ENCODE measurements at places on chromosomes 2 and 18.

GRCh38 chr2:141796449-141796848, 334.4 kb downstream of the LRP1B start:
- no peak for DNase-seq

- DNase-seq, result no peak
Measured at GRCh38 chr18:45837283-45838070, 12.0 kb downstream of the SIGLEC15 start.

GRCh38 chr18:62984656-62985315, 269.4 kb downstream of the PHLPP1 start:
- no peak for DNase-seq

DNA sequence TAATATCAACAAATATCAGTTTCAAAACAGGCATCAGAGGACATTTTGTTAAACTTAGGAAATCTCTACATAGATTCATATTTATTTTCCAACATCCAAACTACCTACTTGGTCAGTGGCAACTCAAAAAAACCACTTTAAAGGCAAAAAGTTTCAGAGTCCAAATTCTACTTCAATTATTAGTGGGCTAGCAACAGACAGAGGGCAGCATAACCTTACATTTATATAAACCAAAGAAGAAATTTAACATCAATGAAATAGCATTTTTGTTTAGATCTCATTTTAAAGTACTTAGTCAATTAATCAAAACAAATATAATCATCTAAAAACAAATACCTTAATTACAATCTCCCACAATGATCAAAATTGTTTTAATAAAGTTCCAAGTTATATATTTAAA, 33.3 kb downstream of the RTTN start:
- no peak for DNase-seq

DNA sequence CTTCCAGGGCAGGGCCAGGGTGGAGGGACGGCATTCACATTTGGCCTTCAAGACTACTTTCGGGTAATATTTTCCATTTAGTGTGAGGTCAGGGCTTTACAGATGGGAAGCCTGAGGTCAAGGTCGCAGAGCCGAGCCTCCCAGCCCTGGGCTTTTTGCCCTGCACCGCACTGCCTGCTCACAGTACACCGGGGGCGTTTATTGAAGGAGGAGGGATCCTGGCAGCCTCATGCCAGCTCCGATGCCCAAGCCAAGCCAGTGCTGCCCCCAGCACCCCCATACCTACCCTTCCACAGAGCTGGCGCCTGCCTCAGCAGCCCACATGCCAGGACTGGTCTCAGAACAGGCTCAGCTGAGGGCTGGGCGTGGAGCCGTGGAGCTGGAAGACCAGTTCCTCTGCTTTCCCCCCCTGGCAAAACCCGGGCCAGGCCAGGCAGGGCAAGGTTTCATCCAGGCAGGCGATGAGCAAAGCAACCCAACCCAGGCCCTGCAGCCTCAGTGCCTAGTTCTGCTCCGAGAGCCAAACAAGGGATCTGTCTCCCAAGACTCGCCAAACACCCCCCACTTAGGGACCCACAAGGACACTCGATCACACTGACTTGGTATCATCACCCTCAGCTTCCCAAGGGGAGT, 11.9 kb downstream of the SDC1 start:
- DNase-seq, result no peak

GRCh38 chr2:197209742-197210408, 100.7 kb downstream of the ANKRD44 start:
- no peak for DNase-seq

- DNase-seq, result no peak
Measured at GRCh38 chr2:201798252-201798913, 8.0 kb upstream of the CDK15 start.

DNA sequence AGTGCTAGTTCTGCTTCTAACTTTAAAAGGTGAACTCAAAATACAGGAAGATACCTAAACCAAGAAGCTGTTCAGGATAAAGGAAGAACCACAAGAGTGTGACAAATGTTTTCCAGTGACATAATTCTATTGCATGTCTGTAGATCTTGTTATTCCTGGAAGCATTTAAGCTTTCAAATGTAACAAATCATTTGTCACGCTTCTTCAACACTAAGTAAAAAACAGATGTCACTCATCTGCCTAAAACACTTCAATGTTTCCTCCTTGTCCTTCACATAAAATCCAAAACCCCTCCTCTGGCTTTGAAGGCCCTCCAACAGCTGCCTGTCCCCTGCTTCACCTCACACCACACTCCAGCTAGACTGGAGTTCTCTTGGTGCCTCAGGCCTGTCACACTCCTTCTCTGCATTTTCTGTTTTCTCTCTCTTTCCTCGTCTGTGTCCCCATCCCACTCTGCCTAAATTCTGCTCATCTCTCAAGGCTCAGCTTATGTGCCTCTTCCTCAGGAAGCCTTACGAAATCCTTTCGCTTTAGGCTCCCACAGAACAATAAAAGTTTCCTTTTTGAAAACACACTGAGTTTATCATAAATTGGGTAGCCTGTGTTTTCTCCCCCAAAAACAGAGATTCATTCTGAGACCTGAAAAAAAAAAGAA, 6.4 kb upstream of the CLEC4F start:
- no peak for DNase-seq

DNA sequence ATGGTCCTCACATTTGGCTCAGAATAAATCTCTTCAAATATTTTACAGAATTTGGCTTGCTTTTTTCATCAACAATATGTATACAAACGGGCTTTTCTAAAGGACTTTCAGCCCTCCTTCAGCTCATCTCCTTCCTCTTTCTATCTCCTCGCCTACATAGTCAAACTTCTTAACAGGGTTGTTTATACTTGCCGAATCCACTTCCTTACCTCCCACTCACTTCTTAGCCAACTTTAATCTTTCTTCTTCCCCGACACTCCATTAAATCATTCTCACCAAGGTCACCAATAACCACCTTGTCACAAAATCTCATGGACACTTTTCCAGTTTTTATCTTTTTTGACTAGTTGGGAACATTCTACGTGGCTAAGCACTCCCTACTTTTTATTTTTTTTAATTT, 325.2 kb downstream of the PLCL1 start:
- DNase-seq, result no peak

All from omental fat pad (tissue), 4 donors.